ENCODE measurements at places on chromosomes 11 and 22.

DNA sequence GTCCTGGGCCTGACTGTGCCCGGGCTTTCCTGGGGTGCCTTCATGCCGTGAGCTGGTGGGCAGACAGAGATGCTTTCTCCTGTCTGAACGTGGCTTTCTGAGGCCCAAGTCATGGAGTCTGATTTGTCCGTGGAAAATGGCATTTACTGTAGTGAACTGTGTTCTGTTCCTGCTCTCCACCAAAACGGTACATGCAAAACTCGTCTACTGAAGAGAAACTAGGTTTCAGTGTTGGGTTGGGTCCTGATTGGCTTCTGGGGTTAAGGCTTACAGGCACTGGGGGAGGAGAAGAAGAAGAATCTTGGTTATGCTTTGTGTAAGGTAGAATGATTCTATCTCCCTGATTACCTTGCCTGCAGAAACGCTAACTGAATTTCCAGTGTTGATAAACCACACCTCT is 541.7 kb downstream of the NTM start:
- no peak for DNase-seq

GRCh38 chr11:15971215-15971546 is 385.2 kb downstream of the SOX6 start:
- DNase-seq, result no peak

DNA sequence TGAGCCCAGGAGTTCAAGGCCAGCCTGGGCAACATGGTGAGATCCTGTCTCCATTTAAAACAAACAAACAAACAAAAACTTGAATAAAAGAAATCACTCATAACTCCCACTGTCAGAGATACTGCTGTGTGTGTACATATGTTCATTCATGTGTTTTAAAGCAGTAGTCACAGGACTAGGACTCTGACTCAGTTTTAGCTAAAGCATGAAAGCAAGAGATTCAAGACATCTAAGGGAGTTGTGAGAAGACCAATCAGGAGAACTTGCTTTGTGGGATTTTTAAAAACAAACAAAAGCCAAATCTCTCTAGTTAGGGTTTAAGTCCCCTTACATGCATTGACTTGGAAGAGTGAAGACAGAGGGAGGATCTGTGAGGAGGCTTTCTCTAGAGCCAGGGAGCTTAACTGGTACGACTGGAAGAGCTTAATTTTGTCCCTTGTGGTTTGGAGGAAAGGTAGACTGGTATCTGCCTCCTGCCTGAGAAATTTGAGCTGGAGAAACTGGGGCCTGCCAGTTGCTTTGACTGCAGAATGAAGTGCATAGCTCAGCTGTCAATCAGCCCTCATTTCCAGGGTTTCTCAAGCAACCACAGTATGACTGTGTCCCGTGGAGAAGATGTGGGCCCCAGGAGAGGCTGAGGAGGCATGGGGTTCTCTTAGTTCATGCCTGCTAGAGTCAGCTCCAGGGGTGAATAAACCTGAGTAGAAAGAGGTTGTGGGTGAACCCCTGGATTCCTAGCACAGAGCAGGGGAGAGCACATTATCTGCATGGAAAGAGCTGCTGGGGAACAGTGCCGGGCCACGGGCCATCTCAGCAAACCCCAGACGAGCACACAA is 30.6 kb downstream of the EXPH5 start:
- DNase-seq, result no peak

DNA sequence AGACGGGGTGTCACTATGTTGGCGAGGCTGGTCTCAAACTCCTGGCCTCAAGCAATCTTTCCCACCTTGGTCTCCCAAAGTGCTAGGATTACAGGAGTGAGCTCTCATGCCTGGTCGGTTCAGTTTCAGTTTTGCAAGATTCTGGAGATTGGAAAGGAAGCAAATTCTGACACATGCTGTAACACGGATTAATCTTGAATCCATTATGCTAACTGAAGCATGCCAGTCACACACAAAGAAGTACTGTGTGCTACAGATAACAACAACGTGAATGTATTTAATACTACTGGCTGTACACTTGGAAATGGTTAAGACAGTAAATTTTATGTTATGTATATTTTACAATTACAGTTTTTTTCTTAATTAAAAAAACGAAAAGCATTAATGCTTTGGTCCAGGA is 107.6 kb downstream of the MED15 start:
- no peak for DNase-seq

- DNase-seq, result no peak
Observed at GRCh38 chr11:116231543-116231942, 541.2 kb downstream of the BUD13 start.

- no peak for DNase-seq
Observed at GRCh38 chr22:44409974-44410316, 88.1 kb downstream of the RTL6 start.

DNA sequence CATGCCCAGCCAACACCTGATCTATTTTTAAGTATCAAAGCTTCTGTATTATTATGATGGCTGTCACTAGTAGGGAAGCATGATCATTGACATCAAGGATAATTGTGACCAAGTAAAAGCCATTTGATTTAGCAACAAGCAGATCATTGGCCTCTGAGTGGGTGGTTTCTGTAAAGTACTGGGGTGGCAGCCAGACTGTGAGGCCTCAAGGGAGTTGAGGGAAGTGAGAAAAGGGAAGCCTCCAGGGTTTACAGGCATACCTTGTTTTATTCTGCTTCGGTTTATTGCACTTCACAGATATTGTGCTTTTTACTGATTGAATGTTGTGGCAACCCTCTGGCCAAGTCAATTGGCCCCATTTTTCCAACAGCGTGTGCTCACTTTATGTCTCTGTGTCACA is 60.1 kb downstream of the PRR5L start:
- DNase-seq, result no peak

DNA sequence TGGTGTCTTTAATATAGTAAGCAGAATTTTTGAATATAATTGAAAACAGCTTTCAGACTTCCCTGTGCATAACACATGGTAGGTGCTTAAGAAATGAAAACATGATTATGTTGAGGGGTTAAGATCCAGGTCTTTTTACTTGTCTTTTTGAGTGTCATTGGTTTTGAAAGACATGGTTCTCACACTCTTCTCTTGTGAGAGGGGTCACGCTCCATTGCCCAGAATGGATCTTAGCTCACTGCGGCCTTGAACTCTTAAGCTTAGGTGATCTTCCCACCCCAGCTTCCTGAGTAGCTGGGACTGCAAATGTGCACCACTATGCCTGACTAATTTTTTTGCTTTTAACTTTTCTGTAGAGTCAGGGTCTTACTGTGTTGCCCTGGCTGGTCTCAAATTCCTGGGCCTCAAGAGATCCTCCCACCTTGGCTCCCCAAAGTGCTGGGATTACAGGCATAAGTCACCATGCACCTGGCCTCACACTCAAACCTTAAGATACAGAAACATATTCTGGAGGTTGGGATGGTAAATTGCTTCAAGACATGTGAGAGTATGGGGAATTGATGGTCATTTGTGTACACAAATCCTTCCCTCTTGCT is 1.4 kb downstream of the SPCS2 start:
- DNase-seq, result no peak

DNA sequence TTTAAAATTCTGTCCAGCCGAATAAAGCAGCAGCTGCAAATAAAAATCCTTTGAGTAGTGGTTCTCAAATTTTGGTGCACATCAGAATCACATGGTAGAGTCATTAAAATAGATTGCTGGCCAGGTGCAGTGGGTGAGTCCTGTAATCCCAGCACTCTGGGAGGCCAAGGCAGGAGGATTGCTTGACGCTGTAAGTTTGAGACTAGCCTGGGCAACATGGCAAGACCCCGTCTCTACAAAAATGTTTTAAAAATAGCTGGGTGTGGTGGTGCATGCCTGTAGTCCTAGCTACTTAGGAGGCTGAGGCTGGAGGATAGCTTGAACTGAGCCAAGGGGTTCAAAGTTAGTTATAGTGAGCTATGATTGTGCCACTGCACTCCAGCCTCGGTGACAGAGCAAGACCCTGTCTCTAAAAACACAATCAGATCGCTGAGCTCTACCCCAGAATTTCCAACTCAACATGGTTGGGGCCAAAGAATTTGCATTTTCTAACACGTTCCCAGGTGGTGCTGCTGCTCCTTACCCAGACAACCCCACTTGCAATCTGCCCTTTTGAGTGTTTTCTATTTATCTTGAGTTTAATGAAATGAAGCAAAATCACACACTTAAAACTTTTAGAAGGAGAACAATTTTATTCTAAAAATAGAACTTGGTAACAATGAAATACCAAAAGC is 48.8 kb downstream of the BIRC2 start:
- no peak for DNase-seq

DNA sequence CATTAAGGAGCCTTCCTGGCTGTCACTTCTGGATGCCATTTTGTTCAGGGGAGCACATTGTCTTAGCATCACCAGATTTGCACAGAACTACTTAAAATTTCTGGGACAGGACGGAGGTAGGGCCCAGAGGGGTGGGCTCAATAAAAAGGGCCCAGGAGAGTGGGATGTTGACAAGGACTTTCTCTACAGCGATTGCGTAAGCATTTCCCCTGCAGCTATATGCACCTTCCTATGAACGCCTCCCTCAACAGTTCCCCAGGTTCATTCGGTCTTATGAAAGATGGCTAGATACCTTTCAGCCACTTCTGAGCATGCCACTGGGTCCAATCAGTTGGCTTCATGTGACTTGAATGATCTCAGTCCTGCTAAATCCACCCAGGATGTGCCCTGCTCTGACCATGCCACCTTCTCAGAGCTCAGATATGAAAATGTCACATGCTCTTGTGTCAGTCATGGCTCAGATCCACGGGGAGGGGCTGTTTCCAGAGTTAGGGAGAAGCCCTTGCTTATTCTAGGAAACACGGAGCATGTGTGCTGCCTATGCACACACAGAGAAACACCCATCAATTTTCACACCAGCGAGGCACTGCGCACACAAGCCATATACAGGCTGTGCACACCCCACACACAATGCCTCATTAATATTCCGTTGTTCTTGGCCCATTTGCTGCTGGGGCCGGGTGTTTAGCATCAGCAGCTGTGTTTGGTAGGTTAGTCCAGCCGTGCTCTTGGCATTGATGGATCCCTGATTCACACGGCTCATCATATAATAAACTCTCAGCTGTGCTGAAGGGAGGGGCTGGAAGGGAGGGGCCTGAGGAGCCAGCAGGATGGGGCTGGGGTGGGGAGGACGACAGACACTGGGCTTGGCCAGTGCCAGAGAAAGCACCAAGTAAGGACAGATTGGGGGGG is 52.5 kb upstream of the NNMT start:
- DNase-seq, result no peak

DNA sequence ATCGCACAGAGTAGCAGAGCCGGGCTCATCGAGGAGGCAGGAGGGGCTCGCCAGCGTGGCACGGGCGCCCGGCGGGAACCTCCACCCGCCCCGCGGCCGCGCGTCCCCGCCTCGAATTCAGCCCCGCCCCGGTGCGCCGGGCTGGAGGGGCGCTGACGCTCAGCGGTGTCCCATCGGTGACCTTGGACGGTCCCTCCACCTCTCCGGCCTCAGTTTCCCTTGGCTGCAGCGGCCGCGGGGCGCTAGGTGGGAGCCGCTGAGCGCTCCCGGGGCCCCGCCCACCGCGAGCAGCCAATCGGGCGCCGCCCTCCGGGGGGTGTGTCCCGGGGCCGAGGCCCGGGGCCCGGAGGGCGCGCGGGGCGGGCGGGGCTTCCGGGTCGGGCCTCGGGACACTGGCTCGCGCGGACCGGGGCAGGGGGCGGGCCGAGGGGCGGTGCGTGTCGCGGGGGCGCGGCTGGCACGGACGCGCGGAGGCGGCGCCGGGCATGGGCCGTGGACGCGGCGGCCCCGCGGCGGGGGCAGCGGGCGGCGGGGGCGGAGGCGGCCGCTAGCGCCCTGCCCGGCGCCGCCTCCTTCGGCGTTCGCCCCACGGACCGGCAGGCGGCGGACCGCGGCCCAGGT is at the start of gene PPARA:
TSS of gene PPARA (plus strand) at position 493 of the 621 bp plus-strand sequence. CDS start 47,858 bp downstream, outside the sequence.
- DNase-seq, result peak; percentile 74

DNA sequence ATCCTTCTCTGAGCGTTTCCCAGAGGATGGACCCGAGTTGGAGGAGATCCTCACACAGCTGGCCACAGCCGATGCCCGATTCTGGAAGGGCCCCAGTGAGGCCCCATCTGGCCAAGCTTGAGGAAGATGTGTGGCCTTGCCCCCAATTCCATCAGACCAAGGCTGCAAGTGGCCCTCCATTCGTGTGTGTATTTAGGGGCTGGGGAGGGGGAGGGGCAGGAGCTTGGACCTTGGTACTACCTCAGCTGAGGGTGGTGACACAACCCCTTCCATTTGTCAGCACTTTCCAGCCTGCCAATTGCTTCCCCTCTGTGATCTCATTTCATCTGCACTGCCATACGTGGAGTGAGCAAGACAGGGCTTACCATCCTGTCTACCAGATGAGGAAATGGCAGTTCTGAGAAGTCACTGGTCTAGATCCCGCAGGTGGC is 1.3 kb upstream of the BBS1 start:
- DNase-seq, result peak; percentile 12
